ENCODE measurements at places on chromosomes 7 and 10.

GRCh38 chr10:10477844-10478243, 539.8 kb upstream of the CELF2 start:
- no peak for DNase-seq

- DNase-seq: peak; percentile 91
These were observed 26.3 kb downstream of the DNMBP start for GRCh38 chr10:99983280-99983988.

GRCh38 chr10:119138346-119139306, 26.9 kb downstream of the SFXN4 start:
- DNase-seq: no peak

GRCh38 chr10:44824607-44825006, 86.5 kb upstream of the TMEM72 start:
- DNase-seq: no peak
